ENCODE measurements at places on chromosomes 4 and X.

DNA sequence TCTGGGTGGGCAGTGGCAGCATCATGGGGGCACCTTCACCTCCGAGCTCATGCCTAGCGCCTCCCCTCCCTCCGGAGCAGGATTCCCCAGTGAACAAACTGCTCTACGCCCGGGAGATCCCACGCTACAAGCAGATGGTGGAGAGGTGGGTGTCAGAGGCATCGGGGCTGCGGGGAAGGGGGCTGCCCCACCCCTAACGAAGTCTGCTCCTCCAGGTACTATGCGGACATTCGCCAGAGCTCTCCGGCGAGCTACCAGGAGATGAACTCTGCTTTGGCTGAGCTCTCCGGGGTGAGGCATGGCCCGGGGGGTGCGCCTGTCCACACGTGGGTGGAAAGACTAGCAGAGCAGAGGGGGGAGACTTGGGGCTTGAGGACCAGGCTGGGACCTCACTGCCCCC lies 2.7 kb upstream of the SRPK3 start:
- DNase-seq: no peak

GRCh38 chr4:182449930-182450439 lies 206.8 kb downstream of the TENM3 start:
- DNase-seq: no peak

- DNase-seq: no peak
These were observed 41.8 kb downstream of the QDPR start for GRCh38 chr4:17469931-17470674.

GRCh38 chrX:25143596-25143995 lies 127.8 kb upstream of the ARX start:
- no peak for DNase-seq

- DNase-seq: no peak
These were observed 107.8 kb downstream of the CCSER1 start for GRCh38 chr4:90234916-90235547.

GRCh38 chr4:145907812-145908211 lies 30.8 kb downstream of the ZNF827 start:
- no peak for DNase-seq

- DNase-seq: no peak
These were observed 231.4 kb downstream of the PRDM5 start for GRCh38 chr4:120691106-120691505.

GRCh38 chr4:23828020-23828715 lies 61.7 kb downstream of the PPARGC1A start:
- DNase-seq: no peak

DNA sequence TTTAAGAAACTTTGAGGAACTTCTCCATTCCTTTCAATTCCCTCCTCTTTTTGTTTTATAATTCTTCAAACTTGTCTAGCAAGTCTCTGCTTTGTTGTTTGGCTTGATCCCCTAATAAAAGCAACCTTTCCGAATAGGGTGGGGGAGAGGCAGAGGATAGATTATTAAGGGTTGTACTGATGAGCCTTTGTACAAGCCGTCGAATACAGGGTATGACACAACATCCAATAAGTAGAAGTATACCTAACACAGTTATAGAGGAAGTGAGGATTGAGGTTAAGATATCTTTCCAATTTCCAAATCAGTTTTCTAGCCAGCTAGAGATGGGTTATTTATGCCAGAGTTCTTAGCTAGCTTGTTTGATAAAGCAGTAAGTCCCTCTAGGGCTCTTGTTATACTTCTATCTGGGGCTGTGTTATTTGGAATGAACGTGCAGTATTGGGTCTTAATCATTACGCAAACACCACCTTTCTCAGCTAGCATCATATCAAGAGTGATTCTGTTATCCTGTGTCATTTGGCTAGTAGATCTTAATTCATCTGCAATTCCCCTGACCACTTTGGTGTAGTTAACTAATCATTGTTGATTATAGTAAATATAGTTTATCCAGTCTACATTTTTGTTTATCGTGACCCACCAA lies 18.5 kb downstream of the METAP1 start:
- DNase-seq: no peak

DNA sequence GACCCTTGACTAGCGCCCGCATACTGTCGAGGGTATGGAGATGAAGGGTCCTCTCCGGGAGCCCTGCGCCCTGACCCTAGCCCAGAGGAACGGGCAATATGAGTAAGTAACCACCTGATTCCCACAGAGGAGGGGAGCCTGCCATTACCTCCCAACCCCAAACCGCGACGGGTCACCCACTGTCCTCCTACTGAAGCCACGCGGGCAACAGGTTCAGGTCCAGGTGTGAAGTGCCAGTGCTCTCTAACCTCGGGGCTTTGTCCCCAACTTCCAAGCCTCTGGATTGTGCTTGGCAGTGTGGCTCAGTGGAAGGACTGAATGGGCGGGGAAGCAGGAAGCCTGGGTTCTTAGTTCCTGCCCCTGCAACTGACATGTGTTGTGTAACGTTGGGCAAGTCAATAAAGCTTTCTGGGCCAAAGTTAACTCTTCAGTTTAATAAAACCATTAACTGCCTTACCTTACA lies 694 bp downstream of the OCRL start:
- peak; percentile 8 for DNase-seq

- peak; percentile 50 for DNase-seq
These were observed 140.3 kb upstream of the PGRMC2 start for GRCh38 chr4:128427832-128428366.

DNA sequence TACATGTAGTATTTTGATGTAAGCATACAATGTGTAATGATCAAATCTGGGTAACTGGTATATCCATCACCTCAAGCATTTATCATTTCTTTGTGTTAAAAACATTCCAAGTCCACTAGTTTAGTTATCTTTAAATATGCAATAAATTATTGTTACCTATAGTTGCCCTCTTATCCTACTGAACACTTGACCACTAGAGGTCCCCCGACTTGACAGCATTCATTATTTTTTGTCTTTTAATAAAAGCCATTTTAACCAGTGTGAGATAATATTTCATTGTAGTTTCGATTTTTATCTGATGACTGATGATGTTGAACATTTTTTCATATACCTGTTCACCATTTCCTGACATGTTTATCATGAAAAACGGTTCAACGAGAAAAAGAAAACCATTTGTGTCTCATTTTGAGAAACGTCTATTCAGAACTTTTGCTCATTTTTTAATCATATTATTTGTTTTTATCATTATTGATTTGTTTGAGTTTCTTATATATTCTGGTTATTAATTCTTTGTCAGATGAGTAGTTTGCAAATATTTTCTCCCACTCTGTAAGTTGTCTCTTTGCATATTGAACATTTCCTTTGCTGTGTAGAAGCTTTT lies 199.0 kb upstream of the CXXC4 start:
- no peak for DNase-seq

DNA sequence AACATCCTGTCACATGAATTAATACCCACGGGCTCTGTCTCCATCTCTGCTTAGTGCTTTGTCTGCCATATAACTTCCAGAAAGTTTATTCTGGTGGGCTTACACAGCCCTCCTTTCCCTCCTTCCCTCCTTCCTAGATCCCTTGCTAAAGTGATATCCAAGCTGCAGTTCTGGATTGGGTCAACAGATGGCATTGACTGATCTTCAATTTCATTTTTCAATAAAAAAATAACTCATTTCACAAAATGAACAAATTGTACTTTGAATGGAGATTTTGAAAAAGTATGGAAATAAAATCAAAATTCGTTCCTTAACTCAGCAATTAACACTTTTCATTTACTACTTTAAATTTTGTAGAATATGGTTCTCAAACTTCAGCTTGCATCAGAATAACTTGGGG lies 94.9 kb downstream of the NXF2 start:
- DNase-seq: no peak

GRCh38 chr4:186203406-186203805 lies 12.0 kb downstream of the CYP4V2 start:
- DNase-seq: no peak

DNA sequence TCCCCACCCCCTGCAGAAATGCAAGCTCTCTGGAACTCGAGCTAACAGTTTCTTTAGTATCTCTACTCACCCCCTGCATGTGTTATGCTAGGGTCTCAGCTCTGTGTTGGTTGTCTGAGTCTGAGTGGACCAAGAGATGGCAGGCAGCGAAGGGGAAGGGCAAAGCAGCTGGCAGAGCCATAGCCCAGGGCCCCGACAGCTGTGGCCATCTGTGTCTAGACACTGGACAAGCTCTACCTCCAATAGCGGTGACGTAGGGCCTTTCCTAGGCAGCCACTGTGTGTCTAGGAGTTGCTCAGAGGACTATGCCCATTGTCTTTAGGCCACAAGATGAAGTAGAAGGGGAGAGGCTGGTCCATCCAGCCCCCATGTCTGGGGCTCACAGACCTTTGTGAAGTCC lies 79.2 kb downstream of the EFNB1 start:
- DNase-seq: no peak

- DNase-seq: no peak
These were observed 369.1 kb upstream of the CLNK start for GRCh38 chr4:11053601-11054220.

DNA sequence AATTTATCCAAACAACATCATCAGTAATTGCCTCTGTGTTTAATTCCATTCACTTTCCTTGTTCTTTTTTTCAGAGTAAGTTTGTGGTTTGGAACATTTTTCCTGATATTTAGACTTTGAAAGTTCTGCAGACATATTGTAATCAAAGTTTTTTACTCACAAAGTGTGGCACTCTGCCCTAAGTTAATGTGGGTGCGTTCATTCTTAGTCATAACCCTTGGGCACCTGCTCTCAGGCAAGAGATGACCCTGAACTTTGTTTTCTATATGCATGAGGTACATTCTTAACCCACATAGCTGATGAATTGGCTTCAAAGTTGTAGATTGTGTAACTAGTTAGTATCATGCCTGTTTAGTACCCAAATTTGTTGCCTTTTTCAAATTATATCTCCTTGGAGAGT lies 424.3 kb downstream of the GRXCR1 start:
- DNase-seq: no peak

All from prostate gland (tissue), 2 donors.